ENCODE measurements at places on chromosomes 12 and 14. TPM values are rescaled to one million over a fixed set of nuclear protein-coding genes. Genes with fewer than 3 reads are reported as not detected.

The OTOGL gene
- 0.23 TPM for total RNA-seq

The ESR2 gene
- 0.29 TPM for total RNA-seq

The KRT6B gene
- 3,585 TPM for total RNA-seq

The NANOG gene
- total RNA-seq, result 0.26 TPM

The FAM186B gene
- 1.1 TPM for total RNA-seq
